ENCODE measurements at places on chromosomes 13 and 19. TPM values are rescaled to one million over a fixed set of nuclear protein-coding genes. Genes with fewer than 3 reads are reported as not detected.

Gene SMIM44
- total RNA-seq: not detected

Gene IFNL1
- not detected for total RNA-seq

Gene KIR3DL2
- not detected for total RNA-seq

Gene PSG6
- total RNA-seq: not detected

Gene ZNF534
- total RNA-seq: not detected

Gene BST2
- total RNA-seq: 120 TPM

Gene PRSS57
- not detected for total RNA-seq

Gene LILRB2
- total RNA-seq: 7.9 TPM

Gene GPI
- 151 TPM for total RNA-seq

DNA sequence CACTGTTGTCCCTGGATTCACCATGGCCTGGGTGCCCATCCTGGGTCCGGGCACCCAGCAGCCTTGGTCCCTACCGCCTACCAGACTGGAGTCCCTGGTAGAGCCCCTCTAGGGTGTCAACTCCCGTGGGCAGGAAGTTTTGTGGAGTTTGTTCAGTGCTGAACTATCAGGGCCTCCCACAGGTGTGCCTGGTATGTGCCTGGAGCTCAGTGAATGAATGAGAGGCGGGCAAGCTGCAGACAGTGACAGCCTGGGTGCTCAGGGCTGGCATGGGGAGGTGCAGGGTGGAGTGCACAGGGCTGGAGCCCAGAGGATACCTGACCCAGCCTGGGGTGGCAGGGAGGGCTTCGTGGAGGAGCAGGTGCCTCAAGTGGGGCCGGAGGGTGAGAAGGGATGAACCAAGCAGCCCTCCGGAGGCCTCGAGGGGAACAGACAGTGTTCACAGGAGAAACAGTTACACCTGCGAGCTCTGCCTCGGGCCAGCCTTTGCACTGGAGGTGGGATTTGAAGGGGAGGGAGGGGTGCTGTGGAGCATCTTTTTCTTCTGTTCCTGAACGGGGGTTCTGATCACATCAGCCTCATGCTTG, 29.6 kb downstream of the PAK4 start:
- DNase-seq: no peak

GRCh38 chr19:23116802-23117571, at the start of gene ZNF730:
Gene ZNF730 (plus strand): TSS chr19:23117025. CDS start chr19:23117174, 149 bp downstream.
- peak; percentile 55 for DNase-seq

GRCh38 chr19:6218491-6219146, 61.2 kb downstream of the MLLT1 start:
- peak; percentile 79 for DNase-seq

- no peak for DNase-seq
These were observed 15.5 kb downstream of the TEX101 start for GRCh38 chr19:43430142-43430710.

DNA sequence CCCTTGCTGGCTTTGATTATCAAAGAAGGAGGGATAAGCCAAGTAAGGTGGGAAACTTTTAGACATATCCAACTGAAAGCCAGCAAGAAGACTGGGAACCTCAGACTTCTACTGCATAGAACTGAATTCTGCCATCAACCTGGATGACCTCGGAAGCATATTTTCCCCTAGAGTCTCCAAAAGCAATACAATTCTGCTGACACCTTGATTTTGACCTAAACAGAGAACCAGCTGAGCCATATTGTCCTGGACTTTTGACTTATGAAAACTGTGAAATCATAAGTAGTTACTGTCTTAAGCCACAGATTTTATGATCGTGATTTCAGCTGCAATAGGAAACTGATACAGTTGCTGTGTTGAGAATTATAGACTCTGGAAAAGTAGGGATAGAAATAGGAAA, 227.6 kb downstream of the PCDH20 start:
- no peak for DNase-seq

DNA sequence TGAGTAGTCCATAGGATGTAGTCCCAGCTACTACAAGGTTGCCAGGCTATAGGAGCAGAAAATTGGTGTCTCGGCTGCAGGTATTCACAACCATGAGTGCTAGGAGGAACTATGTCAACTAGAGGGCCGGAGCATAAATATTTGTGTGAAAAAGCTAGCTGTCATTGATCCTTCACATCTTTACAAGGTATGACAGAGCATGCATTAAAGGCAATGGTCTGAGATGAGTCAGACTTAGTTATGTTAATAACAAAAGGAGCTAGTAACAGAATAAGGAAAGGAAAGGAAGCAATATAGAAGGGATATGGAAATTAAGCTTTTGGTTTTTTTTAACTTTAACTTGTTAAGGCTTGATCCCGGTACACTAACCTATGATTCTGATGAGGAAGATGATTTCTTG, 40.9 kb upstream of the PSG9 start:
- no peak for DNase-seq

DNA sequence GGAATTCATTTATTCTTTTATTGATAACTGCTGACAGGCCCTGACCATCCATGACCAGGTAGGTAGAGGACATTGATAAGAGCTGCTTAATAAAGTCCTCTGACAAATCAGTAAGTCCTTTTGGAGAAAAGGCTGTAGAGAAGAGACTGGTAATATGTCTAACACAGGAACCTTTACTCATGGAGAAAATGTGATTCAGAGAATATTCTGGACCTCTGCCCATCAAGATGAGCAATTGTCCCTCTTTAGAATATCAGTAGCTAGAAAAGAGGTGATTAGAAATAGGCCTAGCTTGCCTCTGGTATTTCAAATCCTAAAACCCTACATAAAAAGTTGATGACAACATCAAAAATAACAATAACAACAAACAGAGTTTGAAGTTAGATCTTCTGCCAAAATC, 642.3 kb downstream of the TBC1D4 start:
- DNase-seq: no peak

DNA sequence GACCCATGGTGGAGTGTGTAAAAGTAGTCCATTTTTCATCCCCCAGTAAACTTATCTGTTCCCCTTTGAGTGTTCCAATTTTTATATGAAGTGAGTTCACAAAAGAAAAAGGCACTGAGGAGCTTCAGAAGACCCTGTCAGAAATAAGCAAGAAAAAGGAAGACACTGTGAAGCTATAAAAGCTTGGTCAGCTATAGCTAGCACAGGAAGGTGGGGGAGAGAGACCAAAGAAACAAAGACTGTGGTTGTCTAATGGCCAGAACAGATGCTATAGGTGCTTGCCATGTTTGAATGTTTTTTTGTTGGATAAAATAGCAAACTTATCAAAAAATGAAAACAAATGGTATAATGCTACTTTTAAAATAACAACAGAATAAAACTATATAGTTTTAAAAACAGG, 46.5 kb downstream of the RCBTB2 start:
- no peak for DNase-seq

DNA sequence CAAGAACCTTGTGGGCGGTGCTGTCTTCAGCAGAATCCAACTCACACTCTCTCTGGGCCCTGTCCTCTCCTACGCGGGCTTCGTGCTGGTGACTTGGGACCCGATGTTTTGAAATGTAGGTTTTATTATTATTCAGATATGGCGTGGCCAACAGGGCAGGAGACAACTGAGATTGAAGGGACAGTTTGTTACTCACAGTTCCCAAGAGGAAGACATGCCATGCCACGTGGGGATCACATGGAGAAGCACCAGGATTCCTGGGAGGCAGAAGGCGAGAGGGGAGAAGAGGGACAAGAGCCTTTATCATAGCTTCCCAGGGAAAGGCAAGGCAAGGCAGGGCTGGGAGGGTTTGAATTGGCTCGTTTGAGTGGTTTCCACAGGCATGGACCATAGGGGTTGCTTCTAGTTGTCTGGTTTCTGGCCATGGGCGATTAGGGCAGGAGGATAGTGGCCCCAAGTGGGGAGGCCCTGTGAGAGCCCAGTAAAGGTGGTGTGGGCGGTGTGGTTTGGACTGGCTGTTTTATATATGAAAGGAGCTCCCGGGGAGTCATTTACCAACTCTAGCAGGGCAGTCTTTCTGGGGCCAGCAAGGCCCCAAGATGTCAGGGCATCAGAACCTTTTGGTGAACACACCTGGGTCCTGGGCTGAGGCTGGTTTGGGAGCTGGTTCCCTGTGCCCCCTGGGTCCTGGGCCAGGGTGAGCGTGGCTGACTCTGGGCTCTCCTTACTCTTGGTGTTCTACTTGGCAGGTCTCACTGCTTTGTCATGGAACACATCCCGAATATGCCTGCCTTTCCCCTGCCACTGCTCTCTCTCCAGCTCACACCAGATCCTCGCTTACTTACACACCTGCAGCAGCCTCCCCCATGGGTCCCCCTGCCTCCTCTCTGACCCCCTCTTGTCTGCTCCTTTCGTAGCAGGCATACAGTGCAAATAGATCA, 94.0 kb upstream of the ZNF536 start:
- no peak for DNase-seq

- no peak for DNase-seq
These were observed 6.7 kb upstream of the MYCBP2 start for GRCh38 chr13:77333594-77333993.

DNA sequence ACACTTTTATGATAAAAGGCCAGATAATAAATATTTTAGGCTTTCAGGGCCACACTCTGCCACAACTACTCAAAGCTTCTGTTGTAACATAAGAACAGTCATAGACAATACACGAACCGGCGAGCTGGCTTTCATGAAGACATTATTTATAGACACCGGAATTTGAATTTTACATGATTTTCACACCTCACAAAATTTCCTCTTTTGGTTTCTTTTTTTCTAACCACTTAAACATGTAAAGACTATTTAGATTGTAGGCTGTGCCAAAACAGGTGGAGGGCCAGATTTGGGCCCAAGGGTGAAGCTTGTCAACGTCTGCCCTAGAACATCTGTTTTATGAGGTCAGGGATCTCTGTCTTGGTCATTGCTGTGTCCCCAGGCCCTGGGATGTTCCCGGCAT, 29.7 kb upstream of the FXYD3 start:
- no peak for DNase-seq

Data from activated B cell treated with CpG ODN at 0.5 μM for 24 hours (primary cell).